ENCODE measurements at places on chromosomes 1 and 21.
A peak's percentile ranks its signal among the peaks of the same experiment; 100 is the strongest.

DNA sequence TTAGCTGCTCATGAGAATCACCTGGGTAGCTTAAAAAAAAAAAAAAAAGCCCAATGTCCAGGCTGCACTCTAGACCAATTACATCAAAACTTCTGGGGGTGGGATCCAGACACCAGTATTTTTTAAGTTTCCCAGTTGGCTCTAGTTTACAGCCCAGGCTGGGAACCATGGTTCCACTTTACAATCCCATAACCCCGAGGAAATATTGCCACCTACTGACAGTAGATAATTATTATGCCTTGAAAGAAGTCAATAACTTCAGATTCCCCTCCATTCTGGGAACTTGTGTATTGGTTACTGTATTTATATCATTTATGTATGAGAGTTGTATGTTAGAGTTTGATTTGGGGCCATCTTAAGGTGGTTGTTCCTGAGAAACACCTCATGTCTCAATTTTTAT, 100.2 kb downstream of the SPATA46 start:
- no peak for DNase-seq

DNA sequence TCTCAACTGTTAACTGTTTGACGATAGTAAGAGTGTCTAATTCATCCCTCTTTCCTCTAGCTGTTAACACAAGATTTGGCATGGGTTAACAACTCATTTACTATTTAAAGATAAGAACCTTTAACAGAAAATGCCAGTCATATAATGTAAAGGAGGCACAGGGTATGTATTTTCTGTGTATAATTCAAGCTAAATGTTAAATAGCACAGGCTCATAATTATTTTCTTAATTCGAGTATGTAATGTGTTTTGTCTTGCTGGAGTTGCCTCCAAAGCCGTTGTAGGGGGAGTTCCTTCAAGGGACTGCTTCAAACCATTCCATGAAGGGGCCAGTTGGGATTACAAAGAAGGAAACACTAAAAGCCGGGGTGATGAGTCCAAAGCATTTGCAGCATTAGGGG, 111.5 kb downstream of the NCAM2 start:
- DNase-seq, result no peak

- DNase-seq, result no peak
Measured at GRCh38 chr1:25031601-25031965, 101.5 kb upstream of the RUNX3 start.

DNA sequence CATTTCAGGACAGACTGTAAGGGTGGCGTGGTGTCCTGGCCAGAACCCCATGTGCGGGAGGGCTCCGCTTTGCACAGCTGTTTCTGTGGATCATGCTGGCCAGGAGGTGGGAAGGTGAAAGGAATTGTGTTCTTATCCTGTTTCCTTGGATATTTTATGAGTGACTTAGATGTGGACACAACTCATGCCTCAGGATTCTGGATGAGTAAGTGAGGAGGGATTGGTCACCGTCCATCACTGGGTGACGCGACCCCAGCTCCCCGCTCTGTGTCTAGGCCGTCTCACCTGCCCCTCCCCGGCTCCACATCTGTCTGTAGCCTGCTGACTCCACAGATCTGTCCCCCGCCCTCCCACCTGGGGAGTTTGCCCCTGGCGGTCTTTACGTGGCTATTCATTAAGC, 48.8 kb downstream of the PIK3CD start:
- no peak for DNase-seq

DNA sequence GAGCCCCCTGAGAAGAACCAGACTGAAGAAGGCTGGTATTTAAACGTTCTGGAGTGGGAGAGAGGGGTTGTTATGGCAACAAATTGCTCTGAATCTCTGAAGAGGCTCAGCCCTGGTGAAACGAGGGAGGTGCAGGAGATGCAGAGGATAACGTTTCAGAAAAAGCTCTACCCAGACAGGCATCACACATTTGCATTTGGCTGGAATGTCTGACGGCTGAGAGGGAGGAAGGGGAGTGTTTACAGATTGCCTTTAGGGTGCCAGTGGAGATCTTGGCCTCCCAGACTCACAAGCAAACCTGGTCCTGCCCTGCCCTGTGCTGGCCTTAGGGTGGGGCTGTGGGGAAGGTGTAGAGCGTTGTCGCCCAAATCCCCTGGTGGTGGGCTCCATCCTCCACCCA, 169.0 kb upstream of the AJAP1 start:
- no peak for DNase-seq

DNA sequence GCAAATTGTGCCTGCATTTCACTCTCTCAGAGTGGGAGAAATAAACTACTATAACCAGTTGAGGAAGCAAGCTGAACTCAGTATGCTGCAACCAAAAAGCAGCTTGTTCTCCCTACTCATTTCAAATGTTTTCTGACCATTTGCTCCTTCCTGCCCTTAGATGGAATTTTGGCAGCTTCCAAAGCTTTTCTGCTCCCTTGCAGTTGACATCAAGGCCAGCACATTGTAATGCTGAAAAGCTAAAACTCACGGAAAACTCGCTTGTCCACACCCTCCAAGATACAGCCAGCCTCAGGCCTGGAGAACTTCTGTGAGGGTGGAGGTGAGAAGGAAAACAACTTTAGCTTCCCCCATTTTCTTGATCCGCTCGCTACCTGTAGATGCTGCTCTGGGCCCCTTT, 5.0 kb upstream of the CHML start:
- no peak for DNase-seq

DNA sequence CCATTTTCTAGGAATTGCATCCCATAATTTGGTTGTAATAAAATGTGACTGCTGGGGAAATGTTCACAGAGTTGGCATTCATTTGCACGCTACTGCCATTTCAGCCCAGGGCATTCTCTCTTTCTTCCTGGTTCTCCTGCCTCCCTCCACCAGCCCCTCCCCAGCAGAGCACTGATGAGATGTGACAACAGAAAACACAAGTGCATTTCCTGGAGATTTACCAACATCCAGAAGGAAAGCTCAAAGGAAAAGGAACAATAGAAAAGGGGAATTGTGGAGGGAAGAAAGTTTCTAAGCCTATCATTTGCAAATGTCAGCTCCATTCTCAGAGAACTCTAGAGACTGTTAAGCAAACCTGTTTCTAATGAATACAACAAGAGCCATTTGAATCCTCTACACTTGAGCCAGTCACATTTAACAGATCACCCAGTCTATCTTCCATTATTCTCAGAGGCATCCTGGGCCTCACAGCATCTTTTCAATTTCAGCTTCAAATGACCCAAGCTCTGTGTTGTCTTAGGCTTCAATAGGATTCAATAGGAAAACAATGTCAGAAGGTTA, 395.6 kb upstream of the PBX1 start:
- DNase-seq, result no peak

GRCh38 chr1:93601686-93602085, 80.0 kb downstream of the BCAR3 start:
- DNase-seq, result no peak

GRCh38 chr1:60108196-60108595, 34.6 kb upstream of the C1orf87 start:
- no peak for DNase-seq

DNA sequence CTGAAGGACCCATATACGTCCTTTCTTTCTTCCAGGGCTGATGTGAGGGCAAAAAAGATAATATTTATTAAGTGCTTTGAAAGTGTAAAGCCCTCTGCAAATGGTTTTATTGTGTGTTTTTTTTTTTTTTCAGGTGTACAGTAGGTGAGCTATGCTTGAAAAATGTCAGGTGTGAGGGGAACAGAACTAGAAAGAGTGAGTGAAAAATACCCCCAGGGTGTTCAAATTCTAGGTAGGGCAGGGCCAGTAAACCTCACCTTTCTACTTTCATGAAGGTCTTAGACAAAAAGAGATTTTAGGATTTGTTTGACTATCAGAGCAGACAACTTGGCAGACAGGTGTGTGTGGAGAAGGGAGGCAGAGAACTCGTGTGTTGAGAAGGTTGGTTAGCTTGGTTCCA, 51.3 kb downstream of the ARHGEF11 start:
- no peak for DNase-seq

- no peak for DNase-seq
Measured at GRCh38 chr21:15243406-15243805, 178.6 kb upstream of the NRIP1 start.

GRCh38 chr1:11648732-11649158, 5.5 kb downstream of the FBXO2 start:
- DNase-seq, result no peak

GRCh38 chr1:28885472-28885877, 28.9 kb upstream of the EPB41 start:
- no peak for DNase-seq

DNA sequence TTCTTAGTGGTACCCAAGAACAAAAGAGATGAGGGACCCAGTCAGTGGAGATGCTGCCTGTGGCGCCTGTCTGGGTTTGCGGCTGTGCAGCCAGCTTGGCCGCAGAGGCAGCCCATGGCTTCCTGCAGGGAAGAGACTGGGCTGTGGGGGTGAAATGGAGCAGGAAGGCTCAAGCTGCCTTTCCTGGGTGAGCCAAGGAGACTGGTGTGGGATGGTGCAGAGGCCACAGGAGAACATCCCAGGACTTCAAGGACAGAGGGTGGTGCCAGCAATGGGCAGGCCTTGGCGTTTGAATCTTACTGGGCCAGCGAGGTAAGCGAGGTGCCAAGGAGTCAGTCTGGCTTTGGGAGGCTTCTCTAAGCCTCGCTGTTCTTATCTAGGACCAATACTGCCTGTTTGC, 26.4 kb downstream of the KCNA10 start:
- DNase-seq, result no peak

- DNase-seq, result peak; percentile 34
Measured at GRCh38 chr1:17635811-17636210, 96.3 kb downstream of the ARHGEF10L start.

DNA sequence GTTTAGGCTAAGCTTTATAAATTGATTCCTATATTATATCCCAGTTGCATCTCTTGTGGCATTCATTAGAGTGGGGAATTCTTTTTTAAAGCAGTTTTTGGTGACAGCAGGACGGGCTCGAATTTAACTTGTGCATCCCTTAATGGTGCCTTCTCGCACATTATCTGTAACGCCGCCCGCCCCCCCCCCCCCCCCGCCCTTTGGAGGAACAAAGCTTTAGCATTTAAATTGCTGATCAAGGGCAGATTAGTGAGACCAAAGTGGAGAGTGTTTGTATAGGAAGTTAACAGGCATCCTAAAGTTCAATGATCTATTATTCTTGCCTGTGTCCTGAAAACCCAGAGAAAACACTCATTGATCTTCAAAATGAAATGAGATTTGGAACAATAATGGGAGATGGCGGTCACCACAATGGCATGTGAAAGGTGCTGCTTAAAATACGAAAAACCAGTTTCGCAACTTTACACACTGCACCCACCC, 2.2 kb downstream of the LMO4 start:
- DNase-seq, result no peak

DNA sequence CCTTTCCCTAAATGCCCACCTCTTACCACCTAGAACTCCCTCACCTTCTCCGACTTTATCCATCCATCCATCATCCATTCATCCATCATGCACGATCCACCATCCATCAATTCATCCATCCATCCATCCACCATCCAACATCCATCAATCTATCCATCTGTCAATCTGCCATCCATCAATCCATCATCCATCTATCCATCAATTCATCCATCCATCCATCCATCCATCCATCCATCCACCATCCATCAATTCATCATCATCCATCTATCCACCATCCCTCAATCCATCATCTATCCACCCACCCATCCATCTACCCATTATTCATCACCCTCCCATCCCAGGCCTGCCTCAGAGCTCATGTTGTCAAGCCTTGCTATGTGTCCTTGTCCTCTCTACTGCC, 34.5 kb downstream of the WNT3A start:
- DNase-seq, result no peak

Data from nucleus accumbens (tissue), 56 donors.